ENCODE measurements at places on chromosomes 1 and 21.

GRCh38 chr1:29576510-29576909 is 340.2 kb downstream of the PTPRU start:
- no peak for DNase-seq

- DNase-seq, result no peak
These were observed 1.1 kb upstream of the TRIM58 start for GRCh38 chr1:247855911-247856310.

GRCh38 chr1:29744684-29745490 is 508.6 kb downstream of the PTPRU start:
- DNase-seq, result no peak

- no peak for DNase-seq
These were observed 7.5 kb downstream of the SLC19A1 start for GRCh38 chr21:45534636-45535331.

DNA sequence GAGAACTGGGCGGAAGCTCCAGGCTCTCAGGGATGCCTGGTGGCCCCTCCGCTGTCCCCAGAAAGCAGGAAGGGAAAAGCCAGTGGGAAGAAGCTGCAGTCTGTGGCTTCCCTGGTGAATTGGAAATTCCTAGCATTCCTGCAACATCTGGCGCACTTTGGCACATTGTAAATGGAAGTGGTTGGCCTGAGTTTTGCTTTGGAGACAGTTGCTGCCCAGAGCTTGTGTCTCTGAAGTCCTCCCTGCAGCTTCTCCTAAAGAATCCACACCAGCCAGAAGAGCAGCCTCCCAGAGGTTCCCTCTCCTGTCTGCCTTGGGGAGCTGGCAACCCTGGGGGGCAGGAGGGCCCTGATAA is 48.2 kb downstream of the ARHGEF10L start:
- no peak for DNase-seq

DNA sequence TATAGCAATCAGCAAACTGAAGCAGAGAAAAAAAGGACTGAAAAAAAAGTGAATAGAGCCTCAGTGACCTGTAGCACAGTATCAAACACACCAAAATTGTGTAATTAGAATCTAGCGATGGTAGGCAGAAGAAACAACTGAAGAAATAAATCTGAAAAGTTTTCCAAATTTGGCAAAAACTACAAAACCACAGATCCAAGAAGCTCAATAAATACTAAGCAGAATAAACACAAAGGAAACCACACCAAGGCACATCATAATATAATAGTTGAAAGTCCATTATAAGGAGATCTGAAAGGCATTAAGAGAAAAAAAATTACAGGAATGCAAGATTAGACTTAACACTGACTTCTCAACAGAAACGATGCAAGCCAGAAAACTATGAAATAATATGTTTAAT is 7.1 kb upstream of the IL12RB2 start:
- DNase-seq, result no peak

DNA sequence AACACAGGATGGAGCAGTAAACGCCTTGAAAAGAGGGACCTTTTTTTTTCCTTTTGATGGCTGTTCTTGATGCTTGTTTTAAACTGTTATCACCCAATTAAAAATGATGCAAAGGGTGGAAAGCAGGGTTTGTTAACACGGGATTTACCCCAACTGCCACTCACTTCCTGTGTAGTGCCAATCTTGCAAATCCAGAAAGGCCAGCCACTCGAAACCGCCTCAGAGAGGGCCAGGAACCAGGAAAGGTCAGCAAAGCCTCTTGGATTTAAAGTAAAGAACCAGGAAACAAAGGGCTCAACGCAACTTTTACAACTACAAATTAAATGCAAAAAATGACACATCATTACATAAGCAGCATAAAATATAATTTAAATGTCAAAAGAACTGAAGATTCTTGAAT is 347.4 kb downstream of the PDE4B start:
- DNase-seq, result no peak

DNA sequence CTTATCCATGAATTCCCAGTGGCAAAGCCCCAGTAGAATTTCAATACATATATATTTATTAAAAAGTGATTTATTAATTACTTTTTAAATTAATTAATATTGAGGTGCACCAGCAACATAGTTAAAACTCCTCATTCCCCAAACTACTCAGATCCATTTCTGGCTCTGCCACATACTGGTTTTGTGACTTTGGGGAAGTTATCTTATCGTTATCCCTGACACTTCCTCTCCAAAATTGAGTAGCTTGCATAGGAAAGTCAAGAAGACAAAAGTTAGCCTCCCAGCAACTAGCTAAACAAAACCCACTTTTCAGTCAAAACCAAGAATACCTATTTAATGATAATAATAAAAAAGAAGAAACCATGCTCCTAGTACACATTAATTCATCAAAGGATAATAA is 35.9 kb downstream of the TCP10L start:
- no peak for DNase-seq

DNA sequence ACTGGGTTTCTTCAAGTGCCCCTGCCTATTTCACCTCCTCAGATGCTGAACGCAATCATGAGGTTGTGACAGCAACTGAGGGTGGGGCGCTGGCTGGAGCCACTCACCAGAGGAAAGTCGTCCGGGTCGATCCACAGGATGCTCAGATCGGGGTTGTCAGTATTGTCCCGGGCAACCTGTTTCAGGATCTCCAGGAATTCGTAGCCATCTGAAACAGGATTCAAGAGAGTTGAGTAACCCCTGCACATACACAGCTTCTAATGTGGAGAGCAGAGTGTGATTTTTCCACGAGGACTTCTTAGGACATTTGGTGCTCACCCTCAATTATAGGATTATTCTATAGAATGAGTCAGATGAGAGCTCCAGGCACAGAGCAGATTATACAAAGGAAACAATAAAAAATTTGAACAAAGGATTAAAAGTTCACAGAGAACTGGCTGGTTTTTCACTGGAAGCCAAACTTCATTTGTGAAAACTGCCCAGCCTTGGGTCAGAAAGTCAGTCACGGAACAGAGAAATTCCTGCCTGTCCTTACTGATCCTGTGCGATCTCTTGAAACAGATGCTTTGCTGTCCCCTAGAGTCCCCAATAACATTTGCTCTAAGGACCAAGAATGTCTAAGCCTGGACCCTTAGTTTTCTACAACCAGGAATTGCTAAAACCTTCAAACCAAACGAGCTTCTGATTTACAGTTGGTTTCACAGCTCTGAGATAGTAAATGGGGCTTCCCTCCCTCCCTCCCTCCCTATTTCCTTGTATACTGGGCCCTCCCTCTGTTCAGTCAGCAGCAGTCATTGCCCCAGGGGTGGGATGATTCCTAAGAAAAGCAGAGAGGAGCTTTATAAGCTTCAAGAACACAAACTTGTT is 63.2 kb downstream of the CASQ2 start:
- no peak for DNase-seq

GRCh38 chr1:165241321-165241720 is 115.2 kb downstream of the LMX1A start:
- DNase-seq, result no peak

DNA sequence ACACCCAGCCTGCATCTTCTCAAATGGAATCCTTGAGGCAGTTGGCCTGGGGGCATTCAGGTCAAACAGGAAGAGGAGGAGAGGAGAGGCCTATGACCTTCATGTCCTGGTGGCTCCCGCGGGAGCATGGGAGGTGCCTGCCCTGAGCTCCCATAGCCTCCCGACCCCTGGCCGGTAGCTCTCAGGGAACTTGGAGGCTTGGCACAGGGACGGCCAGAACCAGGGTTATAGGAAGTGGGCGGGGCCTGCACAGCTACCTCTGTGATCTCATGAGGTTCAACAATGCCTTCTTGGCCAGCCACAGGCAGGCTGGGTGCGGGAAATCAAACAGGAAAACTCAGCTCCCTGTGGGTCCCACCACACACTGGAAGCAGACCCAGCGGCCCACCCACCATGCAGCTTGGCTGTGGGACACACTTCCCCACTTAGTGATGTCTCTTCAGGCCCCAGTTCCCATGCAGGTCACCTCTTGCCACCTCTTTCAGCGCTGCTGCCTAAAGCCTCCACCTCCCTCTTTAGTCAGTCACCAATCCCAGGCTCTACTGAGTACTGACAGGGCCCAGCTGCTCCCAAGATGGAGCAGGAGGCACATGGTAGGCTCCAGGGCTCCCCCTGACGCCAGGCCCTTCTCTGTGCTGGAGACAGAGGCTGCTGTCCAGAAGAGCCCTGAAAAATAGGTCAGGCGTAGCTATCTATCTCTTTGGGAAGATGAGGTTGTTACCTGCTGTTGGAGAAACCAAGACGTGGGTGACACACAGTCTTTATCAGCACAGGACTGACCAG is at the start of gene SLFNL1:
SLFNL1 (minus strand) TSS at position 200 of the 783 bp plus-strand sequence. CDS start 1,065 bp downstream, outside the sequence.
- DNase-seq, result no peak

DNA sequence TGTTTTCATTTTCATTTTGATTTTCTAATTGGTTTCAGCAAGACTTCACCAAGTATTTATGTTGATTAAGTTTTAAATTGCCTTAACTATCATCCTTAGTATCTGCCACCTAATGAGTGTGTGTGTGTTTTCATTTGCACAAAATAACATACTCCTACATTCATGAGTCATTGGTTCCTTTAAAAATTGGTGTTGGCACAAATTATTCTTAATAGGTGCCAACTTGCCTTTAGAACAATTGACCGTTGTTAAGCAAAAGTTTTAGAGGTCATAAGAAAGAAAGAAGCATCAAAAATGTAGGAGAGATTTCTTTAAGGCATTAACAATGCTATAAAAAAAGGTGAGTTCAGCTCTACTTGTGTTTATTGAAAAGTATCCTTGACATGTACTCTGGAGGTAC is 77.5 kb downstream of the FNBP1L start:
- no peak for DNase-seq

GRCh38 chr1:77394166-77394565 is 112.3 kb downstream of the AK5 start:
- no peak for DNase-seq

GRCh38 chr1:30120245-30121000 is 603.0 kb downstream of the MATN1 start:
- DNase-seq, result no peak

GRCh38 chr1:45660336-45660735 is 26.0 kb downstream of the GPBP1L1 start:
- no peak for DNase-seq

DNA sequence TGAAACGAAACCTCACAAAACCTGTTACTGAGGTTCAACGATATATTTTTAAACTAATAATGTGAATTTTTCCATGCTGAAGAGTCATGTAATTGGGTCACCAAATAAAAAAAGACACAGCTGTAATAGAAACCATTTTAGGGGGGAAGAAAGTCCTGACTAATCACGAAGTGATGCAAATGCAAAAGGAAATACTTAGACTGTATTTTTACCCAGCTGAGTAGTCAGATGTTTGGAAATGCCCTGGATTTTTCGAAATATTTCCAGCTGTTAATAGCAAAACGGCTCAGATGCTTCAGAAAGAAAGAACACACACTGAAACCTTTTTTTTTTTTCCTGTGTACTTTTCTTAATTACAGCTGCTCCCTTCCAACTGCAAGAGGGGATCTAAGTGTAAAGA is 210.3 kb downstream of the SETD4 start:
- DNase-seq, result no peak

DNA sequence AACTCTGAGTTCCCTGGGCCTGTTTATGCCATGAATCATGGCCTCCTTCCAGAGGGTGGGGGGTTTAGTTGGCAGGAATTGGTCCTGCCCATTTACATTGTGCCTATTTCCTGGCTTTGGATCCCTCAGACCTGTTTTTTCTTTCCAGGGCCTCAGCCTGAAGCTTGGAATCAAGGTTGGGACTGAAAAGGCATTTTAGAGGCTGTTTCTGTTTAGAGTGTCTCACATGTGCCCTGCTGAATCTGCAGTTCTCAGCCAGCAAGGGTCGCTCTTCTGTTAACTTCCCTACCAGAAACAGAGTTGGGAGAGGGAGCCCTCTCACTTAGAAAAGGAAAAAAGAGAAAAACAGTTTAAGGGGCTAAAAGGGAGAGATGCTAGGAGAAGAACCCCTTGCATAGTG is 191.1 kb downstream of the PTPRC start:
- DNase-seq, result no peak

DNA sequence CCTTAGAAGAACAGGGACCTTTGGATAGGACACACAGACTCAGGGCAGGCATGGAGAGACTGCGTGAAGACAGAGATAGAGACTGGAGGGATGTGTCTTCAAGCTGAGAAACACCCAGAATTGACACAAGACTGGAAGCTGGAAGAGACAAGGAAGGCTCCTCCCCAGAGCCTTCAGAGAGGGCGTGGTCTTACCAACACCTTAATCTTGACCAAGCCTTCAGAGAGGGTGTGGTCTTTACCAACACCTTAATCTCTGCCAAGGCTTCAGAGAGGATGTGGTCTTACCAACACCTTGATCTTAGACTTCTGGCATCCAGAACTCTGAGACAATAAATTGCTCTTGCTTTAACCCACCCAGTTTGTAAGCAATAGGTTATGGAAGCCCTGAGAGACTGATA is 481.4 kb upstream of the VAMP3 start:
- DNase-seq, result no peak

- no peak for DNase-seq
These were observed 51.7 kb upstream of the PALMD start for GRCh38 chr1:99594205-99594604.

DNA sequence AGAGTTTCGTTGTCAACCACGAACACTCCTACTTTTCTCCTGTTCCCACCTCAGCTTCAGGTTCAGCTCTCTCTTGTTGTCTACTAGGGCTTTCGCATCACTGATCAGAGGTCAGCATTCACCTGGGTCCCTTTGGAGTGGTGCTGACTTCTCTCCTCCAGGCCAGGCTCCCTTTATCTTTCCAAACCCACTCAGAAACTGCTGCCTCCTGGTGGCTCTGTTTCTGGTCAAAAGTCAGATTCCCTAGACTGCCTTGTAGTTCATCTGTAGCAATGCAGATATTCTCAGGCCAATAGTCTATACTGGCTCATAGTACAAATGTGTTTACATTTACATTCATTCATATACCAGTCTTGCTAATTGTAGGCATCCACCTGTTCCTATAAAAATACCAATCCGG is 6.4 kb upstream of the ERI3 start:
- no peak for DNase-seq

- DNase-seq, result no peak
These were observed 22.0 kb downstream of the FOXO6 start for GRCh38 chr1:41383094-41383852.

DNA sequence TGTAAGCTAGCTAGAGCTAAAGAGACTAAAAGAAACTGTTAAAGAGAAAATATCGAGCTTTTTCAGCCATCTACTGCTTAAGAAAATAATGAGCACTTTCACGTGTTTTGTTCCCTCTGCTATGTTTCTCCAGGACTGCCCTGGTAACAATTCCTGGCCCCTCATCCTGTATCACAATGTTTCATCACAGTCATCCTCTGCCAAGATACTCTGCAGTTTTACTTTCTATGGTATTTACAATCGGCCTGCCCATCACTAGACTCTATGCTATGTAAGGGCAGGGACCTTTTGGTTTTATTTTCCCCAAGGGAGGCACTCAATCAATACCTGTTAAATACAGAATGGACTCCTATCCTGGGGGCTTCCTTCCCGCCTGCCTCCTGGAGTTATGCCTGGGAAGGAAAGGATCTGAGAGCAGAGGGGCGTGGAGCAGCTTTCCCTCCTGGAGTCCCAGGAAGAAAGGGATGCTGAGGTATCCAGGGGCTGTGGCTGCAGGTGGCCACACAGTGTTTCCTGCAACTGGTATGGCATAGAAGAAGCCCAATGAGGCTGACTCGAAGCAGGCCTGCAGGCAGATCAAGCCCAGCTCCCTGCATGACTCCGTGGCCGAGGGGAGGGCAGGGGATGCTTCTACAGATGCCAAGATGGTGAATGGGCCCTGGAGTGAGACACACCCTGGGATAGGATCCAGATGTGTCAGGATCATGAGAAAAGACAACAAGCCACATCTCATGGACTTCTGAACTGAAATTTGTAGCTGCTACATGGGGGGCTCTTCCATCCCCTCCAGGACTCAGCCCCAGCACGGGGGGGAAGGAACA is 52.9 kb downstream of the MATN1 start:
- DNase-seq, result no peak

GRCh38 chr1:55316947-55317662 is 101.9 kb upstream of the USP24 start:
- DNase-seq, result no peak

All from GM19239 (cell line).